ENCODE measurements at places on chromosomes 12 and 14.

- DNase-seq, result no peak
Measured at GRCh38 chr12:116659771-116660481, 77.9 kb downstream of the SPRING1 start.

DNA sequence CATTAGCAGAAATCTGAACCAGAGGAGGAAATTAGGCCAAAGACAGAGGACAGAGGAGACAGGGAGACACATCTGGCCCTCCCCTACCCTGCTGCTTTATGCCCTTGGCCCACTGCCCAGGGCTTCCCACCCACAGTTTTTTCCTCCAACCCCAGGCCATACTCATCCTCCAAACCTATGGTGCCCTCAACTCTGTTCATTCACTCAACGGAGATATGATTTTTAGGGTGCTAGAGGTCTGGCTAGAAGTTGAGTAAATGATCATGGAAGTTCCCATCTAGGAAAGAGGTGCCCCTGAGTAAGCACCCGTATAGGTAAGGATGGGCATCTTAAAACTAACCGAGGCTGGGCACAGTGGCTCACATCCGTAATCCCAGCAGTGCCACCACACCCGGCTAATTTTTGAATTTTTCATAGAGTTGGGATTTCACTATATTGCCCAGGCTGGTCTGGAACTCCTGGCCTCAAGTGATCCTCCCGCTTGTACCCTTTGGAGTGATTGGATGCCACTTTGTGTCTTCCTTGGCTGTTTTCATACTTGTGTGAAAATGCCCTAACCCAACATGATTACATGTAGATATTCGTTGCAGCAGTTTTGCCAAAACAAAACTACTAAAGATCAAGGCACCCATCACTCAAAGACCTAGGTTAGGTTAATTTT, 4.4 kb downstream of the KRT18 start:
- no peak for DNase-seq

DNA sequence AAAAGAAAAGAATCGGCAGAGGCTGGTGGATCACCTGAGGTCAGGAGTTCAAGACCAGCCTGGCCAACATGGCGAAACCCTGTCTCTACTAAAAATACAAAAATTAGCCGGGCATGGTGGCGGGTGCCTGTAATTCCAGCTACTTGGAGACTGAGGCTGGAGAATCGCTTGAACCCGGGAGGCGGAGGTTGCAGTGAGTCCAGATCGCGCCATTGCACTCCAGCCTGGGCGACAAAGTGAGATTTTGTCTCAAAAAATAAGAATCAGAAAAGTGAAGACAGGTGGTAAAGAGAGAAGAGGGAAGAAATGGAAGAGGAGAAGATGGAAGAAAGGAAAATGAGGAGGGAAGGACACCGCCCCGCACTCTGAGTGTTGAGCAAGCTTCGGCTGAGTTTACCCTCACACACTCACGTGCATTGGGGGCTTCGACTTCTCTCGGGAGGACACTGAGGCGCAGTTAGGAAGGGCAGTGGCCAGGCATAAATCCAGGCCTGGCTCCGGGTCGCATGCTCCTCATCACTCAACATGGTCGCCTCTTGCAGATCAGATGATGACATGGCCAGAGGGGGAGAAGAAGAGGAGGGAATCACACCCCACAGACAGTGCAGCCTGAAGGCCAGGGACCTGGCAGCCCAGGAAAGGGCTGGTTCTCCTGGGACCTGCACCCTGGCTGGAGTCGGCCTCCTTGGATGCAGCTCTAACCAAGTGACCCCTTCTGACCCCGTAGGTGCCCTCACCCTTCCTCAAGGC, 61.1 kb downstream of the PRMT8 start:
- DNase-seq, result no peak

GRCh38 chr12:24931666-24932405, 17.1 kb downstream of the BCAT1 start:
- no peak for DNase-seq

GRCh38 chr14:88299865-88300530, 23.1 kb downstream of the KCNK10 start:
- no peak for DNase-seq

GRCh38 chr12:76457010-76457409, 102.6 kb downstream of the OSBPL8 start:
- no peak for DNase-seq

DNA sequence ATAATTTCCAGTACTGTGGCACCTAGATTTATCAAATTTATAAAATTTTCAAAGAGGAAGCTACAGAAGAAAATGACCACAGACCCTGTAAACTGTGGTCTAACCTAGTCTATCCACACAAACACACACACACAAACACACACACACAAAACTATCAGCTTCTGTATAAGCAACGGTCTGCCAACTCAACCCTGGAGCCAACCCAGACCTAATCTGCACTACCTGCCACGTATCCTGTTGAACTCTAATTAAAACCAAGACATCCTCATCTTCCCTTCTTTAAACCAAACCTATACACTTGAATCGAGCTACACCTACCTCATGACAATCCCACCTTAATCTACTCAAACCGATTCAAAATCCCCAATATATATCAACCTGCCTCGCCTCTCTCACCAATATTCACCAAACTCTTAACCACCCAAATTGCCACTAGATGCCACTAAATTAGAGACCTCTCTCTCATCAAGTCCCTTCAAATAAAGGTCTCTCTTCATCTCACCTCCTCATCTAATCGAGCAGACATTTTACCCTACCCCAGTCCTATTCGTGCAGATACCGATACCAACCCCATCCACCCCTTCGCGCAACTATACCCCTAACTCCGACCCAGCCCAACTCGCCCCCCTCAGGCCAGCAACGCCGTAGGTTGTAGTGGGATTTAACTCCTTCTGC, 808 bp downstream of the ACIN1 start:
- no peak for DNase-seq

- DNase-seq, result no peak
Measured at GRCh38 chr12:5656836-5657235, 224.9 kb downstream of the NTF3 start.

GRCh38 chr14:24162093-24162492, 1.0 kb downstream of the IRF9 start:
- no peak for DNase-seq

- DNase-seq, result no peak
Measured at GRCh38 chr14:103056322-103057027, 874 bp downstream of the CDC42BPB start.

GRCh38 chr12:67592228-67593011, 56.1 kb upstream of the DYRK2 start:
- peak; percentile 23 for DNase-seq

GRCh38 chr12:12979126-12979525, 20.9 kb downstream of the HEBP1 start:
- DNase-seq, result no peak

DNA sequence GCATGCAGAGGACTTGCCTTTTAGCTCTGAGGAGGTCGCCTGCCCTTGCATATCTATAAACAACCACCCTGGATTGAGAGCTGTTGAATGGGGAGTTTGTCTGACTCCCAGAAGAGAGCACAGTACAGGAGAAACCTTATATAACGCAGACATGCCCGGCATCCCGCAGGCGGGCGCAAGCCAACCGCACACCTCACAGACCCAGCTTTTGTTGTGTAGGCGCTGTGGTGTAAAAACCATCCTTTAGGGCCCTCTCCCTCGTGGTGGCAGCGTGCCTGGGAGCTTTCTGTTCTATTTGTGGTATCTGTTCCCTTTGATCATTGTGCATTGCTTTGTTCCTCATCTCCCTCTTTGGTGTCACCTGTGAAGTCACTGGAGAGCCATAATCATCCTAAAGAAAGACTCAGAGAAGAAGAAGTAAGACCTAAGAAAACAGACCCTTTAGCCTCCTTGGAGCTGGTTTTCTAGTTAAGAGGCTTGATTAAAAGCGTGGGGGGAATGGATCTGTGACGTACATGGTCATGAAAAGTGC, 77.7 kb downstream of the ETV6 start:
- peak; percentile 41 for DNase-seq

DNA sequence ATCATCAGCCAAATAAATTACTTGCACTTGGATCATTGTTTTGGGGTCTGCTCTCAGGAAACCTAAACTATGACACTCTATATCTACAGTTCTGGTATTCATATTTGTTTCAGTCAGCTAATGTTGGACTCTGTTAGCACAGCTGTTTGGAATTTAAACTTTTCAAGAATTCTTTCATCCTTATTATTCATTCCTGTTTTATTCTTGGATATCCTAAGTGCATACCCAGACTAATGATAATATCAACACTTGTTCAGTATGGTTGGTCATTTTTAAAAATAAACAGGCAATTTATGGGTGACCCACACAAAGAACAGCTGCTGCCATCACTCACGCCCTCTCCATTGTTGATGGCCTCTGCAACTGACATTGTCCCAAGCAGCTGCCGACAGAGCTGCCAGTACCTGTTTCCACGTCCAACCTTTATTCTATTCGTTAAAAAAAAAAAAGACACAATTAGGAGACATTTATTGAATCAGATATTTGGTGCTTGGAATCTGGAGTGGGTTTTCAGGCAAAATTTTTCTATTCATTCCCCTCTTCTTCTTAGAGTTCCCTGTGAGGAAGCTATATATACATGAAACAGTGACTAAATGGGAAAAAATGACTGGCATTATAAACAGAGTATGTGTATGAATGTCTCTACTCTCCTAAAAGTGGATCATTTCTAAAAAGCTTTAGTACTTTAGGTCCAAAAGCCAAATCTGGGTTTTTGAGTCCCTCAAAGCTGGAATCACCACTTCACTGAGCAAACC, 252.1 kb upstream of the NAV3 start:
- no peak for DNase-seq

- no peak for DNase-seq
Measured at GRCh38 chr12:53626702-53627169, 554 bp upstream of the ATF7 start.

GRCh38 chr12:120292411-120292660, 633 bp upstream of the RNU4-2 start:
- DNase-seq, result no peak

DNA sequence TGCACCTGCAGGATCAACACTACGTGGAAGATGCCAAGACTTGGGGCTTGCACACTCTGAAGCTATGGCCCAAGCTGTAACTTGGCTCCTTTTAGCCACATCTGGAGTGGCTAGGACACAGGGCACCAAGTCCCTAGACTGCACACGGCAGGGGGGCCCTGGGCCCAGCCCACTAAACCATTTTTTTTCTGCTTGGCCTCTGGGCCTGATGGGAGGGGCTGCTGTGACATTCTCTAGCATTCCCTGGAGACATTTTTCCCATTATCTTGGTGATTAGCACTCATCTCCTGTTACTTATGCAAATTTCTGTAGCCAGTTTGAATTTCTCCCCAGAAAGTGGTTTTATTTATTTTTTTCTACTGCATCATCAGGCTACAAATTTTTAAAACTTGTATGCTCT, 1080.7 kb downstream of the LRFN5 start:
- no peak for DNase-seq

- no peak for DNase-seq
Measured at GRCh38 chr14:91389150-91389549, 28.5 kb downstream of the CCDC88C start.

GRCh38 chr12:56129206-56129941, 1.3 kb downstream of the ESYT1 start:
- peak; percentile 82 for DNase-seq

- no peak for DNase-seq
Measured at GRCh38 chr14:22231018-22231417, 358.0 kb downstream of the DAD1 start.

- no peak for DNase-seq
Measured at GRCh38 chr14:104121142-104121541, 17.2 kb upstream of the KIF26A start.

GRCh38 chr12:24823808-24824515, 124.9 kb downstream of the BCAT1 start:
- DNase-seq, result no peak

GRCh38 chr14:104224506-104225277, 86.3 kb downstream of the KIF26A start:
- DNase-seq, result peak; percentile 16

DNA sequence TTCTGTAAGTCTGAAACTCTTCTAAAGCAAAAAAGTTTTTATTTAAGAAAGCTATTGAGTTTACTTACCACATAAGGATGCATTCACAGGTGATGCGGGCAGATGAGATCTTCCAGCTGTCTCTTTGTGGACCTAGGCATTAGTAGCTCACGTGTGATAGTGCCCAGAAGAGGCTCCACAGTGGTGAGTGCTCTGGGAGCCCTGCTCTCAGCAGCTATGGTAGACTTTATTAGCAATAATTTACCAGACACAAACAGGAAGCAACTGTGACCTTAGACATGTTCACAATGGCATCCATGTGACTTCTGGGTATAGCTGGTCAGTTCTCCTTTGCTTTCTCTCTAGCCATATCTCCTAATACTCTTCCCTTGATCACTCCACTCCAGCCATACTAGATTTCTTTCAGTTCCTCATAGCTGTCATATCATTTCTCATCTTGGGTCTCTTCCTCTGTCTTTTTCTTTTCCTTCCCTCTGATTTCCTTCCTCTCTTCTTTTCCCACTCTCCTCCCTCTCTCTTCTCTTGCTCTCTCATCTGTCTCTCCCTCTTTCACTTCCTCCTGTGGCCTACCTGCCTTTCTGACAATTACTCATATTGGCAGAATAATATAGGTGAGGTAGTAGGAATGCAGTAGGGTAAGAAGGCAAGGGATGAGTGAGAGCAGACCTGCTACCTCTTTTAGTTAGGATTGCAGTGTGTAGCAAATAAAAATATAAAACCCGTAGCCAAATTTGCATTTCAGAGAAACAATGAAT, 75.2 kb upstream of the SCAF11 start:
- no peak for DNase-seq

GRCh38 chr12:88391556-88391955, 188.7 kb downstream of the KITLG start:
- DNase-seq, result peak; percentile 56

- DNase-seq, result no peak
Measured at GRCh38 chr14:43157661-43158060, 1349.4 kb downstream of the FSCB start.

GRCh38 chr12:131687346-131688125, 23.4 kb upstream of the SFSWAP start:
- DNase-seq, result no peak

- no peak for DNase-seq
Measured at GRCh38 chr14:29222006-29222405, 455.4 kb downstream of the FOXG1 start.

DNA sequence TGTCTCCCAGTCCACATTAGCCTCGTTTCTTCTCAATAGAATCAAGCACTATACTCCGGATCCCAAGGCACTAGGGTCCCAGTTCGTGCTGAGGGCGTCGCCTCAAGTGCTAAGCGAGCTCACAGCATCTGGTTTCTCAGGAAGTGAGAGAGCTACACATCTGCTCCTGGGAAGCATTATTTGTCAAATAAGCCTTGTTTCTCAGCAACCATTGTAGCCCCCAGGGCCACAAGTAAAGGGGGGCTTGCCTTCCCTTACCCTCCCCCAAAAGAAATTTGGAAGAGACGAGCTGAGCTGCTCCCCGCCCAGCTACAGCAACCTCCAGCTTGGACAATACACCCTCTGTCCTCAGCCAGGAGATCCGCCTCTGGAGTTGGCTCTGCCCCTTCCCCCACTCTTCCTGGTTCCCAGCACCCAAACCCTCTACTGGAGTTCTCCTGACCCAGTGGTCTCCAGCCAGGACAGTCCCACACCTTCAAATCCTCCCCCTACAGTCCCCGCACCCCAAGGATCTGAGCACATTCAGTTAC, 5.7 kb upstream of the TNS2 start:
- DNase-seq, result no peak

GRCh38 chr14:89613260-89614008, 196.4 kb upstream of the FOXN3 start:
- DNase-seq, result peak; percentile 63

Measured in activated CD4-positive, alpha-beta T cell treated with anti-CD3 and anti-CD28 coated beads, Interleukin-2, amount 50 U/mL, for 16 hours (primary cell).